GM12878 (cell line): ENCODE measurements at places on chromosomes 6 and 20. TPM values are rescaled to one million over a fixed set of nuclear protein-coding genes. Genes with fewer than 3 reads are reported as not detected.

- DNase-seq: no peak
Measured at GRCh38 chr6:14275493-14275851, 157.9 kb downstream of the CD83 start.

- DNase-seq: no peak
Measured at GRCh38 chr20:16803965-16804792, 56.0 kb downstream of the OTOR start.

The CST5 gene
- not detected in 2 replicates for total RNA-seq

The CPNE5 gene
- total RNA-seq: 38.4 and 39.1 TPM in 2 replicates

DNA sequence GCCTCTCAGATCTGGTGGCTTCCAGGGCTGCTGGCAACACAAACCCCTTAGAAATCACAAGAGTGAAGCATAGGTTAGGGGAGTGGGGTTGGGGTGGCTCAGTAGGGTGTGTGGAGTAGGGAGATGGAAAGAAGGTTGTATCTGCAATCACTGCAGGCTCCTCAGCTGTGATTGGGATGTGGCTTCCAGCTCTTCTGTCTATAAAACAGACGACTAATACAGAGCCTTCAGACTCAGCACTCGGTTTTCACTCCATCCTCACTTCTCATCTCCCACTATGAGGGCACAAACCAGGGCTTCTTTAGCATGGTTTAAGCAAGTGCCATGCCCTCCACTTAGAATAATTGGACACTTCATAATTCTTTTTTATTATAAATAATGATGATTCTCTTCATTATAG is 46.4 kb upstream of the CAP2 start:
- DNase-seq: no peak

- no peak for DNase-seq
Measured at GRCh38 chr6:118697554-118697953, 46.2 kb upstream of the CEP85L start.

- no peak for DNase-seq
Measured at GRCh38 chr20:50798650-50799049, 3.8 kb downstream of the BCAS4 start.

DNA sequence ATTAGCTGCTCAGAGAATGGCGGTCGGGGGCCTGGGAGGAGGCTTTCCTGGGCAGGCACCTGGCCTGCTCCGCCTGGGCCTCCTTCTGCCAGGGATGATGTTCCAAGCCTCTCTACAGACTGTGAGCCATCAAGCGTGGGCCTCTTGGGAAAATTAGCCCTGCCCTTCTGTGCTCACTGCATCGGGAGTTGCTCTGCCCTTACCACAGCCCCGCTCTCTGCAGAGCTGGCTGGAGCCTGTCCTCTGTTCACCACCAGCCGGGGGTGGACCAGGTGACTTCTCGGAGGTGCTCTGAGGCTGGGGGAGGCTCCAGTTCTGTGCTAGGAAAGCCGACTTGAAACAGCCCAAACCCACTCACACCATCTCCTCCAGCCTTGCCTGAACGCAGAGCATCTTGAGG is 24.2 kb downstream of the MDGA1 start:
- no peak for DNase-seq

- no peak for DNase-seq
Measured at GRCh38 chr6:125111219-125111983, 42.2 kb upstream of the TPD52L1 start.

GRCh38 chr20:59144179-59144830 is 19.3 kb upstream of the ZNF831 start:
- DNase-seq: no peak

The HLA-DQB1 gene
- 119 and 121 TPM in 2 replicates for total RNA-seq

GRCh38 chr6:129936329-129937165 is 75.4 kb upstream of the TMEM244 start:
- DNase-seq: peak; percentile 21

- no peak for DNase-seq
Measured at GRCh38 chr20:39025883-39026282, 63.7 kb downstream of the DHX35 start.

GRCh38 chr20:951384-952169 is 35.4 kb upstream of the ANGPT4 start:
- no peak for DNase-seq

- DNase-seq: no peak
Measured at GRCh38 chr6:144268794-144269349, 16.3 kb upstream of the UTRN start.

- DNase-seq: no peak
Measured at GRCh38 chr6:107870381-107870780, 46.3 kb upstream of the SCML4 start.

DNA sequence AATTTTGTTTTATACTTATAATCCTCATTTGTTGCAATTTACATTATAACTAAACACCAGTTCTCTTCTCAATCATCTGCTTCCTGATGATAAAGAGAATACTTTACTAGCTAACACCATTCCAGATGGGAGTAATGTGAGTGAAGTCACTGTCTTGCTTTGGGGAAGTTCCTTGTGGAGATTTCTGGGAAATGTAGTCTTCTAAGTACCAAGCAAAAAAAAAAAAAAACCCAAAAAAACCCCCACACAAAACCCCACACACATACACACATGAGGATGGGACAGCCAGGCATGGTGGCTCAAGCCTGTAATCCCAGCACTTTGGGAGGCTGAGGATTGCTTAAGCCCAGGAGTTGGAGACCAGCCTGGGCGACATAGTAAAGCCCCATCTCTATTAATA is 2.2 kb upstream of the SNPH start:
- no peak for DNase-seq

The MOXD1 gene
- 0.87 and 1.3 TPM in 2 replicates for total RNA-seq

DNA sequence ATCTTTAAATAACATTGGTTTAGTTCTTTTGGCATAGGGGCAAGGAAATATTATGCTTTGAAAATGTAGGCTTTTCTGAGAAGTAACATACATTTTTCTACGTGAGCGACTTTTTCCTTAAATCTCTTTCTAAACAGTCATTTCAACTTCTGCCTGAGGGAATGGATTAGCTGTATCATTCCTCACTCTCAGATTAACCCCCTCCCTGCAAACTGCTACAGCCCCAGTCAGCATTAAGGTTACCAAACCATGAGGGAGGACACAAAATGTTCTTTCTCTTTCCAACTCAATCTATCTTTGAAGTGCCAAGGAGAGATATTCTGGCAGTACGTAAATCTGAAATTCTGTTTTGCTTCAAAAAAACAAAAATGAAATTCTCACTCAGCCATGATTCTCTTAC is 231.3 kb upstream of the FLRT3 start:
- no peak for DNase-seq

The GRIK2 gene
- total RNA-seq: not detected in 2 replicates

The CAGE1 gene
- total RNA-seq: 0.08 and 0.21 TPM in 2 replicates

- no peak for DNase-seq
Measured at GRCh38 chr6:164178679-164179332, 764.3 kb downstream of the QKI start.

GRCh38 chr6:9933677-9934076 is 481.2 kb downstream of the TFAP2A start:
- DNase-seq: no peak

The PARD6B gene
- total RNA-seq: 4.3 and 4.7 TPM in 2 replicates

The LY6G6D gene
- total RNA-seq: not detected in 2 replicates

- DNase-seq: no peak
Measured at GRCh38 chr20:5313916-5314315, 2.8 kb downstream of the PROKR2 start.

The FAM162B gene
- total RNA-seq: not detected in 2 replicates

DNA sequence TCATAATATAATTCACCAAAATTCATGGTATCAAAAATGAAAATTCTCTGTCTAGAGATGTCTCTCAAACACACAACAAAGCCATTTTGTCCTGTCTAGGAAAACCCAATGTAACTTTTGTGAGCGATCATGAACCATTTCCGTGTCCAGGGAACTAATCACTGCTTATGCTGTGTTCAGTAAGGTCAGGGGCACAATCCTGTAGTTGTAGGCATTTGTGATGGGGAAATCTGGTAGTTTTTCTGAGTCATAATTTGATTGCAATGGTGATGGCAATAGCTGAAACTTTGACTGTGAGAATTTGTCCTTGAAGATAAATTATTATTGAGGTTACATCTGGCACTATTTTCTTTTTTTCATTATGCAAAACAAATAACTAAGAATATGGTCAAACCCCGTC is 21.0 kb upstream of the GCLC start:
- DNase-seq: no peak

The HSPA12B gene
- total RNA-seq: not detected in 2 replicates

The PDE10A gene
- total RNA-seq: 0.03 and 0.16 TPM in 2 replicates

DNA sequence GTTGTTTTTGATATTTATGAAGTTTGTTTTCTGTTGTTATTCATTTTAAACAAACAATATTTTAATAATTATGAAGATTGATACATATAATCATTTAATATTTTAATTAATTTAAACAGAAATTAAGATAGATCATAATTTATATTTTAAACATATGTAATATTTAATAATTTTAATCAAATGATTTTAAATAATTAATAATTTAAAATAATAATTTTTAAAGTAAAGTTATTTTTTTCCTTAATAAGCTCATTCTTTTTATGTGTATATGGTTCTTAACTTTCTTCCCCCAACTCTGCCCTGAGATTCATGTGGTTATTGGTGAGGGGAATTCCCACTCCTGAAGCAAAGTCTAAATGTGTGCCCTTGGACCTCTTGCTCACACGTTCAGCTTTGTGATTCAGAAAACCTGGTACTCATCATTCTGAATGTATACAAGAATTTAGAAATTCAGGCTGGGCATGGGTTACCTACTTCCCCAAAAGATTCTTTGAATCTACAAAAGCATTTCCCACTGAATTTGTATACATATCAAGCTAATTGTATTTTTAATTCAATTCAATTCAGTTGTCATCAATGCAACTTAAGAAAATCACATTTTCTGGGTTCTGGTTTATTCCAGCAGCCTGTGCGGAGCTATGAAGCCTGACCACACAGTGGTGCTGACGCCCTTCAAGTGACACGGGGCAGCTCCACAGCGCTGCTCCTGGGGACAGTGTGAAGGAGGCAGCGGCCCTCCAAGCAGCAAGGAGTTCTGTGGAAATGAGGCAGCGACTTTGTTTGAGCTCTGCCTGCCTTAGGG is 168.9 kb upstream of the UST start:
- DNase-seq: no peak

The ID4 gene
- total RNA-seq: not detected in 2 replicates

- DNase-seq: no peak
Measured at GRCh38 chr6:112337209-112337638, 9.9 kb upstream of the RFPL4B start.

The MAVS gene
- 23.5 and 25.2 TPM in 2 replicates for total RNA-seq

The PKHD1 gene
- 0.03 and 0.05 TPM in 2 replicates for total RNA-seq

DNA sequence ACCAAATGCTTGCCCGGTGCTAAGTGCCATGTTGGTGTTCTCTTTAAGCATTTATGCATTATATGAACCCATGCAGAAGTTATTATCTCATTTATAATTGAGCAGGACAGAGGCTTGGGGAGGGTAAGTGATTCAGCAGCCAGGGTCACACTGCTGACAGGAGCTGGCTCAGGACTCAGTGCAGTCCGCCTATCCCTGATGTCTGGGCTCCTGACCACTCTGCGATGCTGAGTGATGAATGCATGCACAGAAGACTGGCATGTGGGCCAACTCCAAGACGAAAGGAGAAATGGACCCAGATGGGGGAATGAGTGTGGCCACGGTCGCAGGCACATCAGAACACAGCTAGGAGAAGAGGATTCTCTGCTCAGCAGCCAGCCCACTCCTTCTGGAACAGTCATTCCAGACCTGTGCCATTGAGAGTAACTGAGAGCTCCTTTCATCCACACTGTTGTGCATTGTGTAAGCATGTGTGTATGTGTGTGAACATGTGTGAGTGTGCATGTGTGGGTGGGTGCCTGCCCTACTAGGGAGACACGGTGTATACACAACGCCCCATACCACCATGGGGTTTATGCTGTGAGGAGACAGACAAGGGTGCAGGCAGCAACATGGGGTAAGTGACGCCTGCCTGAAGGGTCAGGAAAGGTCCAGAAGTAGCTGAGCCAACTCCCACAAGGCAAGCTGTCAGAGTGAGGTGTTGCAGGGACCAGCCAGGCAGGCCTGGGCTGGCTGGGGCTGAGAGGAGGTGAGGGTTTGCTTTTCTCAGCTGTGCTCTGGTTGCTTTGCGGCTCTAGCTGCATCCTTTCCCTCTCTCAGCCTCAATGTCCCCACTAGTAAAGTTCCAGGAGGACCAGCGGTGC is 97.8 kb upstream of the PMEPA1 start:
- DNase-seq: no peak

DNA sequence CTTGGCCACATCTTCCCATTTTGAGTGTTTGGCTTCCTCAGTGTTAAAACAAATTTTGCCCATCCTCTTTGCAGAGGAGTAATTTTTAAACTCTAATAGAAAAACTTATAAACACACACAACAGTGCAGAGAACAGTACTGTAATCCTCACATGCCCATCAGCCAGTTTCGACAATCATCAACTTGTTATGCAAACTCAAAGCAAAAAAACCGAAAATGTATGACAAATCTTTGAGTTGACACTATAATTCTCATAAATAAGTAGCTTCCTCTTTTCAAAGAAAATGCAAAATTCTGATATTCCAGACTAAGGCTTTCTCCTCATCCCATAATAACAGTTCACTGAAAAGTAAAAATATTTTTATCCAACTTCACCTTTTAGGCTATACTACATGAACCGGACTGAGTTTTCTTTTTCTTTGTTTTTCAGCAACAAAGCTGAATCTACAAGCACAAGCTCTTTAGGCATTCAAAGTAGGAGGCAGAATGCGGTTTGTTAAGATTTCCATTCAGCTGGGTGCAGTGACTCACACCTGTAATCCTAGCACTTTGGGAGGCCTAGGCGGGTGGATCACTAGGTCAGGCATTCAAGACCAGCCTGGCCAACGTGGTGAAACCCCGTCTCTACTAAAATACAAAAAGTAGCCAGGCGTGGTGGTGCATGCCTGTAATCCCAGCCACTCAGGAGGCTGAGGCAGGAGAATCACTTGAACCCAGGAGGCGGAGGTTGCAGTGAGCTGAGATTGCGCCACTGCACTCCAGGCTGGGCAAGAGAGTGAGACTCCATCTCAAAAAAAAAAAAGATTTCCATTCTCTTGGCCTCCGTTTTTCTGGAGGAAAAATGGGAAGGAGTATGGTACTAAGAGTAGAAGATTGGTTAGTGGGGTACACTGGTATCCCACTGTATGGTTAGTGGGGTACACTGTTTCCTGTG is 74.8 kb downstream of the GCNT2 start:
- no peak for DNase-seq

GRCh38 chr6:118186672-118187567 is 279.9 kb downstream of the SLC35F1 start:
- peak; percentile 8 for DNase-seq

The UST gene
- total RNA-seq: 2.2 and 2.4 TPM in 2 replicates

DNA sequence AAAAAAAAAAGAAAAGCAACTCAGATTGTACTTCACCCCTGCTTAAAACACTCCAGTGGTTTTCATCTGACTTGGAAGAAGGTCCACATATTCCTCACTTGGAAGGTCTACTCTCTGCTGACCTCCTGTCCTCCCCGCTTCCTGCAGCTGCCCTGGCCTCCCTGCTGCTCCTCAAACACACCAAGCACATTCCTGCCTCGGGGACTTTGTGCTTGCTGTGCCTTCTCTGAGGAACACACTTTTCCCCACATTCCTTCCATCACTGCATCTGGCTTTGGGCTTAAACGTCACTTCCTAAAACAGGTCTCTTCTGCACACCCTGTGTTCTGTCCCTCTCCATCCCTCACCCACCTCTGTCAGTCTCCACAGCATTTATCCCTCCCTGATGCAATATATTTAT is 4.9 kb upstream of the PDYN start:
- DNase-seq: no peak

- DNase-seq: no peak
Measured at GRCh38 chr6:17584241-17584803, 15.8 kb upstream of the FAM8A1 start.

- no peak for DNase-seq
Measured at GRCh38 chr6:85346196-85346595, 103.7 kb upstream of the NT5E start.

The ISM1 gene
- not detected in 2 replicates for total RNA-seq

- DNase-seq: peak; percentile 37
Measured at GRCh38 chr20:4607287-4607713, 114.4 kb upstream of the PRND start.

The BCAS1 gene
- 0.56 TPM in 2 replicates for total RNA-seq
